ENCODE measurements at places on chromosomes 3 and 15. TPM values are rescaled to one million over a fixed set of nuclear protein-coding genes. Genes with fewer than 3 reads are reported as not detected.

GRCh38 chr3:4987538-4988296 is 8.5 kb downstream of the BHLHE40 start:
- H3K4me1 ChIP-seq: peaks cover 57% of the 10 kb centered on the region
- H3K4me3 ChIP-seq: peak overlapping the region; percentile 73
- H3K27ac ChIP-seq: peak overlapping the region; percentile 100
- H3K27me3 ChIP-seq: no peaks in the 10 kb centered on the region
- no peak for DNase-seq
- H3K36me3 ChIP-seq: peaks cover 15% of the 10 kb centered on the region

DNA sequence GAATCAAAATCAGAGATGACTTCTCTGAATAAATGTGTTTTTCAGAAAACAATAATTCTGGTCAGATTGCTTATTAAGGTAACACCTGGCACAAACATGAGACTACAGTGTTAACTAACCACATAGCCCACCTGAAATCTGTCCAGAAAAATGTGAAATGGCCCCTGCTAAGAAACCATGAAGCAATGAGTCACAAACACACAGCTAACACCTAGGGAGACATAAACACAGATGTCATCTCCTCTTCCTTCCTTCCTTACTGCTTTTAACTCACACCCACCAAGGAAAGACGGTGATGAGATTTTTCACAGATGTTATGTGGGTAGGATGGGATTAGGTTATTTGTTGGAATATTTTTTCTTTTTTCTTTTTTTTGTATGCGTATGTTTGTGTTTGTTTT is 315.0 kb upstream of the STAC start:
- no peak overlapping the region for H3K27ac ChIP-seq
- no peaks in the 10 kb centered on the region for H3K36me3 ChIP-seq
- H3K27me3 ChIP-seq: no peaks in the 10 kb centered on the region
- no peak overlapping the region for H3K4me3 ChIP-seq
- DNase-seq: no peak
- no peaks in the 10 kb centered on the region for H3K4me1 ChIP-seq

GRCh38 chr15:29103824-29104565 is 165.6 kb downstream of the NSMCE3 start:
- peak overlapping the region; percentile 51 for H3K4me3 ChIP-seq
- peaks cover 7% of the 10 kb centered on the region for H3K4me1 ChIP-seq
- H3K36me3 ChIP-seq: no peaks in the 10 kb centered on the region

DNA sequence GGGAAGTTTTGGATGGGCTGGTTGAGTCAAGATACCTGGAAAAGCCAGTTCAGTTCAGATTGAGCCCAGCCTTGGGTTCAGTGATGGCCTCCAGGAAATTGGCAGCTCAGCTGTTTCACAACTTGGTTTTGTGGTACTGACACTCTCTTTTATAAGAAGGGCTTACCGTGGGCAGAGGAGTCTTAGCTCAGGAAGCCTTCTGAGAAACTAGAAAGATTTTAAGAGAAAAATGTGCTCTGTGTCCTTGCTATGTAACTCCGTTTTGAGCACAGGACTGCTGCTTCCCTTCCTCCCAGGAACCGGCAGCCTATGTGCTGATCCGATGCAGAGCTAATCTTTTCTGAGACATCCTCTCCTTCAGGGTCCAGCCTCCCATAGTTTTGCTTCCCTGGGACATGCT is 46.6 kb upstream of the RASGRP1 start:
- DNase-seq: no peak
- no peaks in the 10 kb centered on the region for H3K27me3 ChIP-seq
- no peak overlapping the region for H3K4me3 ChIP-seq

GRCh38 chr3:42367903-42368302 is 42.5 kb downstream of the LYZL4 start:
- no peak overlapping the region for H3K4me3 ChIP-seq
- H3K27ac ChIP-seq: no peak overlapping the region
- H3K4me1 ChIP-seq: peaks cover 9% of the 10 kb centered on the region
- H3K36me3 ChIP-seq: no peaks in the 10 kb centered on the region
- DNase-seq: no peak

- no peaks in the 10 kb centered on the region for H3K36me3 ChIP-seq
- no peaks in the 10 kb centered on the region for H3K27me3 ChIP-seq
- no peak overlapping the region for H3K4me3 ChIP-seq
- H3K27ac ChIP-seq: no peak overlapping the region
- no peak for DNase-seq
These were observed 67.9 kb upstream of the MITF start for GRCh38 chr3:69671082-69671952.

DNA sequence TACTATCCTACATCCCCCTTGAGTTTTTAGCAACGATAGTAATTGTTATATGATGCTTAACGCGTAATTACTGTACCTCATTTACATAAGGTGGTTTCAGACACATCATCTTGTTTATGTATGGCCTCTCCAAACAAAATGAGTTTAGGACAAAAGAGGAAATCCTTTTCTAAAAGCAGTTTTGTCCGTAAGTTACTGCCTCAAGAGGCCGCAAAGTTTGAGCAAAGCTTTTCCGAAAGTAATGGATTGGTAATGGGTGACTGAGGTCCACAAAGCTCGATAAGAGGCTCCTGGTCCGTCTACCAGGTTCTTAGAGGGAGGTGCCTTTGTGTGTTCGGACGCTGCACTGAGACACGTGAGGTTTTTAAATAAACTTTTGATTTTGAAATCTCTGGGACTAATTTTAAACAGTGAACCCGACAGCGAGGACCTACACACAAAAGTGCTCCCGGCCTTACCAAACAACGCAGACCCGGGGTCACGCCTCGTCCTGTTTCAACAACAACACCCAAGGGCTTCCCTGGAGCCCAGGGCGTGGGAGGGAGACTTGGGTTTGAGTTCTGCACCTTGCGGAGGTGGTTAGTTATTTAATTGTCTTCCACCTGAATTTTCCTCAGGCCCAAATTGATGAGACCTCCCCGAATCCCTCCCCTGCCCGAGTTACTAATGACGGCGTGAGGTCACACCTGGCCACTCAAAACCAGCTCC is 456 bp upstream of the C15orf61 start:
- no peaks in the 10 kb centered on the region for H3K36me3 ChIP-seq
- peak overlapping the region; percentile 37 for H3K4me3 ChIP-seq
- no peak for DNase-seq
- H3K4me1 ChIP-seq: peaks cover 21% of the 10 kb centered on the region

DNA sequence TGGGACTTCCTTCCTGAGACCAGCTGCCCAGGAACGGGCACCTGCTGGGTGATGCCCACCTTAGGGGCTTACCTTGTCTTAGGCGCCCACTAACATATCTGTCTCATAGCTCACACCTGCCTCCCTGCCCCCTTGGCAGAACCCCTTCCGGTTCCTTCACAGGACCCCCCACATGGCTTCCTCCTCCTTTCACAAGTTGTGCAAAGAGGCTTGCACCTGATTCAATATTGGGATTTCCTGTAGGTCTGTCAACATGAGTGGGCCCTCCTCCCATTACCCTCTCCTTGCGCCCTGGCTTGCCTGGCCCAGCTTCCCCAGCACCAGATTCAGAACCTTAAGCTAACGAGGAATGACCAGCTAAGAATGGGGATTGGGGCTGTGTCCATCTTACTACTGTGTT is 633 bp downstream of the THPO start:
- H3K27ac ChIP-seq: no peak overlapping the region
- no peaks in the 10 kb centered on the region for H3K36me3 ChIP-seq
- peaks cover 57% of the 10 kb centered on the region for H3K27me3 ChIP-seq
- H3K4me1 ChIP-seq: peaks cover 12% of the 10 kb centered on the region
- no peak overlapping the region for H3K4me3 ChIP-seq

- DNase-seq: no peak
- H3K4me1 ChIP-seq: no peaks in the 10 kb centered on the region
- H3K27me3 ChIP-seq: no peaks in the 10 kb centered on the region
- no peak overlapping the region for H3K27ac ChIP-seq
These were observed 74.5 kb downstream of the NSUN3 start for GRCh38 chr3:94137377-94137776.

- no peak overlapping the region for H3K4me3 ChIP-seq
- H3K27me3 ChIP-seq: no peaks in the 10 kb centered on the region
- no peak overlapping the region for H3K27ac ChIP-seq
- H3K4me1 ChIP-seq: no peaks in the 10 kb centered on the region
- no peaks in the 10 kb centered on the region for H3K36me3 ChIP-seq
These were observed 112.6 kb downstream of the SQOR start for GRCh38 chr15:45747426-45747825.

- no peaks in the 10 kb centered on the region for H3K4me1 ChIP-seq
- no peak overlapping the region for H3K4me3 ChIP-seq
- no peak for DNase-seq
- no peak overlapping the region for H3K27ac ChIP-seq
These were observed 9.1 kb downstream of the BFSP2 start for GRCh38 chr3:133408961-133409360.

DNA sequence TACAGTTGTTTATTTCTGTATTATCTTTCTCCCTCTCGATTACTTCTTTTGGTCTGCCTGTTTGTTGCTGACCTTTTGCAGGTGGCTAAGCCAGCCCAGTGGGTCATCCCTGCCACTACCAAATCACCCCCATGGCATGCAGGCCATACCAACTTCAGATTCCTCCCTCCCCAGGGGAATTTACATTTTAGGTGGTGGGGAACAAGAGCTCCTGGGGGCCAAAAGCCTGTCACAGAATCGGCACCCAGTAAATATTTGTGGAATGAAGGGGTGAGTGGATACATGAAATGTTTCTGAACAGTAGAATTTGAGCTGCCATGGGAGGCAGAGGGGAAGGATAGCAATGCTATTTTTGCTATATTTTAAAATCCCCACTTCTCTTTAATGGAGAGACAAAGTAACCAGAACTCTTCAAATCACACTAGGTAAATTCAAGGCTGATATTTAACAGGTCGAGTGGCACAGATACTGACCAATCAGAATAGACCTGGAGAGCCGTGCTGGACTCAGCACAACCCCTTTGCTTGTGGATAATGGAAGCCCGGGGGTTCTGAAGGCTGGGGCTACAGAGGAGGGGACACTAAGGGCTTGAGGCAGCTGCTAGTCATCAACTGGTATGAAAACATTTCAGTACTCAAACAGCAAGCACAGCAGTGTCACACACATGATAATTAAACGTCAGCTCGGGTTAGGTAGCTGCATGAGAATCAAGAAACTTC is 54.3 kb upstream of the SMAD3 start:
- H3K4me3 ChIP-seq: no peak overlapping the region
- H3K27ac ChIP-seq: no peak overlapping the region
- no peak for DNase-seq
- peaks cover 23% of the 10 kb centered on the region for H3K4me1 ChIP-seq
- no peaks in the 10 kb centered on the region for H3K27me3 ChIP-seq

GRCh38 chr3:21954709-21955108 is 203.7 kb upstream of the ZNF385D start:
- no peaks in the 10 kb centered on the region for H3K4me1 ChIP-seq
- H3K4me3 ChIP-seq: no peak overlapping the region

GRCh38 chr3:165603196-165603595 is 234.0 kb downstream of the BCHE start:
- H3K36me3 ChIP-seq: no peaks in the 10 kb centered on the region
- no peaks in the 10 kb centered on the region for H3K4me1 ChIP-seq
- no peak overlapping the region for H3K4me3 ChIP-seq
- no peak for DNase-seq
- no peak overlapping the region for H3K27ac ChIP-seq

DNA sequence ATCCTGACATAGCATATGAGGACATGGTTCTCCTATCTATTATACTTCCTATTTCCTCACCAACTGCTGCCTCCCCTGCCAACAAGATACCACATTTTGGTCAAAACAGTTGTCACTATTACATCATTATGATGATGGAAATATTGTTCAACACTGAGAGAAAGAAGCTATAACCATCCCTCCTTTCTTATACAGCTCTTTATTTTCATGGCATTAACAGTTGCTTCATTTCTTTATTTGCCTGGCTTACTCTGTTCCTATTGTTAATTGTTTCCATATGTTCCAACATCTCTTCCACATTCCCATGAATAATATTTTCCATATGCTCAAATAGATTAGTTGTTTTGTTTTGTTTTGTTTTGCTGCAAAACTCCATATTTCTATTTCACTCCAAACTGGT is 40.8 kb upstream of the FILIP1L start:
- H3K27me3 ChIP-seq: no peaks in the 10 kb centered on the region
- no peak overlapping the region for H3K4me3 ChIP-seq
- H3K36me3 ChIP-seq: no peaks in the 10 kb centered on the region
- no peak overlapping the region for H3K27ac ChIP-seq

- H3K4me3 ChIP-seq: no peak overlapping the region
- H3K27ac ChIP-seq: no peak overlapping the region
- DNase-seq: no peak
- H3K27me3 ChIP-seq: no peaks in the 10 kb centered on the region
- H3K4me1 ChIP-seq: no peaks in the 10 kb centered on the region
These were observed 18.3 kb downstream of the SUCNR1 start for GRCh38 chr3:151891721-151892120.

DNA sequence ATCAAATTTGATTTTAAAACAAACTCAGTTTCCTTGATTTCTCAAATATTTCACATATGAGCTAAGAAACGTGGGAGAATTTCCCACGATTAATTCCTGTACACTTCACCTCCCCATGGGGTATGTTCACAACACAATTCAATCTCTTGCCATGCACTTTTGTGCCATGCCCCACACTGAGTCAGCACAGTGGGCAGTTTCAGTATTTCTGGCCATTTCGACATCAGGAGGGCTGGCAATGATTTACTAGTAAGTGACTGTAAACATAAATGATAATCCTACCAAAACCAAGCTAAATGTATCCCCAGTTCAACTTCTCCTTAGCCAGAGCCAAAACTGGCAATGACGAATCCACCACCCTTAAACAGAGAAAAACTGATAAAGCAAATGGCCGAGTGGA is 293.6 kb downstream of the FGF12 start:
- no peaks in the 10 kb centered on the region for H3K36me3 ChIP-seq
- H3K27ac ChIP-seq: no peak overlapping the region
- no peak overlapping the region for H3K4me3 ChIP-seq
- H3K4me1 ChIP-seq: no peaks in the 10 kb centered on the region
- H3K27me3 ChIP-seq: no peaks in the 10 kb centered on the region

DNA sequence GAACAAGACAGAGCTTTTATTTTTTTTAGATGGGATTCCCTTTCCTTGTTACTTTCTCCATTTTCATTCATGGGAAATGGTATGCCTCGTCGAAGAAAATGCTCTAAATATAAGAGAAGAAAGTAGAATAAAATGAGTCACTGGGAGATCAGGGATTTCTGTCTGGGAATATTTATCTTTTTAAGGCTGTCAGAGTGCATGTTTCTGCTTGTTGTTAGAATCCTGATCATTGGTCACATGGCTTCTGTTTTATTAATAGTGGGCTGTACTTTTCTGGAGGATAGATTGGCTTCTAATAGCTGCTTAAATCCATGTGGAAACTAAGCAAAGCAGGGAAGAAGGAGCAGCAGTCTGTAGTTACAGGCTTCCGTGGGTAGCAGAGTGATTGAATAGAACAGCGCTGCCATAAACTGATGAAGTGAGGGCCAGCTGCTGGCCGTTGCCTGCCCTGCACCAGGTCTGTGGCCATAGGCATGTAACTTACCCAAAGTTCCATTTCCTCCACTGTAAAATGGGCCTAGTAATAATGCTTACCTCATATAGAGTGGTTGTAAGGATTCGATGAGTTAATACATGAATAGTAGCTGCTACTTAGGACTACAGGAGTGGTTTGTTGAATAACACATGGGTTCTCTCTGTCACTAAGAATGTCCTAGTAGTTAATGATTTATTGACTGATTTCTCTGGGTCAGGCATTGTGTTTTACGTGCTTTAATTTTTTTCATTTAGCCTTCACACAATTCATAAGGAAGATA is 289.9 kb downstream of the SATB1 start:
- H3K36me3 ChIP-seq: no peaks in the 10 kb centered on the region
- H3K4me1 ChIP-seq: no peaks in the 10 kb centered on the region
- DNase-seq: no peak
- no peaks in the 10 kb centered on the region for H3K27me3 ChIP-seq

ZNF717 gene
- 9.8 TPM for total RNA-seq

NECTIN3 gene
- total RNA-seq: 11.3 TPM

WDR72 gene
- not detected for total RNA-seq

MUC4 gene
- total RNA-seq: not detected

TMC3 gene
- total RNA-seq: not detected

ALG1L2 gene
- not detected for total RNA-seq

CKMT1A gene
- 0.38 TPM for total RNA-seq

P2RY13 gene
- 0.32 TPM for total RNA-seq

Data from heart right ventricle (tissue), 16 donors.